Activated CD8-positive, alpha-beta memory T cell treated with anti-CD3 and anti-CD28 coated beads for 1 hour (primary cell): ENCODE measurements at places on chromosomes 4 and X.

GRCh38 chr4:41784191-41784979, 35.9 kb upstream of the PHOX2B start:
- no peak for DNase-seq

- no peak for DNase-seq
Measured at GRCh38 chrX:70916754-70917153, 8.2 kb upstream of the TEX11 start.

DNA sequence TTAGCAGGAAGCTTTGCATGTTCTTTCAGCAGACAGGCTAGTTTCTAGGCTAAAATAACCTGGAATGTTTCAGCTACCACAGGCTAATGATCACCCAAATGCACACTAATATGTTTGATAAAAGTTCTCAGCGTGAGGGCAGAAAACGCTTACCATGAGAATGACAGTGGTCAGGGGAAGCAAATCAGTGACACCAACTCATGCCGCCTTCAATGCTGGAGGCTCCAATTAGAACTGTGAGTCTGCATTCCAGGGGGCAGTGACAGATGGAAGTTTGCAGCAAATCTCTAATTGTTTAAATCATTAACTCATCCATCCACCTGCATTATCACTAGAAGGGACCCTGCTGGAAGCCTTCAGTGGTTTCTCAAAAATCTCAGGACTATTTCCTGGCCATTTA, 43.2 kb downstream of the ANOS1 start:
- no peak for DNase-seq

GRCh38 chrX:107597264-107597663, 31.0 kb upstream of the PRPS1 start:
- DNase-seq = no peak

DNA sequence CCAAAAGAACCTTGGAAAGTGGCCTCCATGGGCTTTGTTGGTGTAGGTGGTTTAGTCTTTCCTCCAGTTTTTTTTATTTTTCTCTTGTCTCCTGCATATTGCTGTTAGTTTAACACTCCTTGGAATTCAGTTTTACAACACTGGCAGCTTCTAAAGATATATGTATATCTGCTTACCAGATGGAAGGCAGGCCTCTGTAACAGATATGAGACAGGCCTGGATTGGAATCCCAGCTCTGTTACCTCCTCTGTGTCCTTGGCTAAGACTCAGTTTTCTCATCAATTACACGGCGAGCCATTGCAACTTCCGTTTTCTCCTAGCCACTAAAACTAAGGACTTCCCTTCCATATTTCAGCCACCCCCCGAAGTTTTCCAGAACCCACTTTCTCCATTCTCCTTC, 133.4 kb upstream of the SMAD1 start:
- no peak for DNase-seq

GRCh38 chrX:33194876-33195433, 16.4 kb downstream of the DMD start:
- no peak for DNase-seq

DNA sequence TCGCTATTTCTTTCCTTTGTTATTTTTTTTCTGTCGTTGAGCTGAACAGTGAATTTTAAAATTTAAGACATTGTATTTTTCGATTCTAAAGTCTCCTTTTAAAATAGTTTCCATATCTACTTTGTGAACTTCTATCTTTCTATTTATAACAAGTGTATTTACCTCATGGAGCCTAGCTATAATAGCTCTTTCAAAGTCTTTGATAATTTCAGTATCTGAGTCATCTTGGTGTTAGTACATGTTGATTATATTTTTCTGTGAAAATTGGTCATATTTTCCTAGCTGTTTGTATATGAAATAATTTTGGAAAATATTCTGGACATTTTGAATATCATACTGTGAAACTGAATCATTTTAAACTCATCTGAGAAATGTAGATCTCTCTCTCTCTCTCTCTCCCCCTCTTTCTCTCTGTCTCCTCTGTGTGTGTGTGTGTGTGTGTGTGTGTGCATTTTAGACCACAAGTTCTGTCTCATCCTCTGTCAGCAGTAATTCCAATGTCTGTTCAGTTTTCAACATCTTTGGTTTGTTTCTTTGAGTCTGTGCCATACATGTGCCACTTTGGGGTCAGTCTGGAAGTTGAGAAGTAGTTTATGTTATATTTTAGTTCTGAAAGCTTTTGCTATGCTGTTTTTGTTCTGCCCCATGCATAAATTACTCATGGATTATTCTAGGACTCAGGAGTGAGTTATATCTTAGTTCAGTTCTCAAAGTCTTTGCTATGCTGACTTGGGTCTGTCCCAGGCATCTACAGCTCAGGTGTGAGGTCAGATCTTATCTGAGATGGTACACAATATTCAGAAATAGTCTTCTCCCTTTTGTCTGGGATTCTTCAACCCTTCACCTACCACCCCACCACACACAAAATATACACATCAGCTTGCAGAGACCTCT, 366.4 kb upstream of the CASK start:
- no peak for DNase-seq

DNA sequence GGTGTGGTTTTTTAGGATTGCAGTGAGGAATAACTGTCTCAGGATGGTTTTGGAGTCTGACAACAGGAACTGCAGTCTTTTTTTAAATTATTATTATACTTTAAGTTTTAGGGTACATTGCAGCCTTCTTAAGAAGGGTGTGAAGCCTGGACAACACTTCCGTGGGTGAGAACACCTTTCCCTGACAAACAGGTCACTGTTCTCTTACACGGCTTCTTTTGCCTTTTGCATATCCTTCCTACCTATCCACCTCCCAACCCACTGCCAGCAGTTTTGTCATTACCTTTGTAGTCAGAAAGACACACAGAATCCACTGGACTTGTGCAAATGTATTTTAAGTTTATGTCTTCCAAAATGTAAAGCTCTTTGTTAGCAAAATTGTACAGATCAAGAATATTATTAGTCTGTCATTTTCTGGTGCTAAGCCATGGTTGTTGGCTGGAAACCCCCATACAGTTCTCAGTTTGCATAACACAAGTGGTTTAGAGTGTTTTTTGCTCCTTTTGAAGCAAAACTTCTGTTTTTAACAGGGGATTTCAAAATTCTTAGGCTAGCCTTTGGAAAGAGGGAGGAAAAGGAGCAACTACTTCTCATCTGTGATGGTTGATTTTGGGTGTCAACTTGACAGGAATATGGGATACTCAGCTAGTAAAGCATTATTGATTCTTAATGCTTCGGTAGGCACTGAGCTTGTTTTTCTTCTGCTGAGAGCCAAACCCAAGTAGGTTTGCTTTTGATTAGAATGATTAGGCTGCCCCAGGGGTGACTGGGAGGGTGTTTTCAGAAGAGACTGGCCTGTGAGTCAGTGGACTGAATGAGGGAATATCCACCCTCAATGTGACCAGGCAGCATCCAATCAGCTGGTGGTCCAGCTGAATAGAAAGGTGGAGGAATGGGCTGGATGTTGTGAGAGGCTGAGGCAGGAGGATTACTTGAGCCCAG, 29.4 kb upstream of the KLHL2 start:
- no peak for DNase-seq

DNA sequence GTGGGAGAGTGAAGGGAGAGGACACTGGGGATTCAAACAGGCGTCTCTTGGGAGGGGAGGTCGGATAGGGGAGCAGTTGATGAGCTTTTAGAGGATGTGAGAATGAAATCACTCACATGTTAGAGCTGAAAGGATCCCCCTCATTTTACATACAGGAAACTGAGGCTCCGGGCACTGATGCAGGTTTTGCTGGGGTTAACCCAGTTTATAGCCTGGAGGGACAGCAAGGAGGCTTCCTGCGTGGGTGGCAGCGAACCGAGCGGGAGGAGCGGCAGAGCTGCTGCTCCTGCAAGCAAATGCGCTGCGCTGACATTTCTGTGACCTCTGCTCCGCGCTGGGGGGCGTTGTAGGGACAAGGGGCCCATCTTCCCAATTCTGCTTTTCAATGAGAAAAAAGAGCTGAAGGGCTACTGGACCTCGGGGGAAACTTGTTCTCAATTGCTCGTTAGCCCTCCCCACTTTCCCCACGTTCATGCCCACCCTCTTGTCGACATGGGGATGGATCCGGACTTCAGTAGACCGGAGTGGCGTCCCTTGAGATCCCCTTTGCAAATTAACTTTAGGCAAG, 1.2 kb upstream of the NEUROG2 start:
- no peak for DNase-seq

DNA sequence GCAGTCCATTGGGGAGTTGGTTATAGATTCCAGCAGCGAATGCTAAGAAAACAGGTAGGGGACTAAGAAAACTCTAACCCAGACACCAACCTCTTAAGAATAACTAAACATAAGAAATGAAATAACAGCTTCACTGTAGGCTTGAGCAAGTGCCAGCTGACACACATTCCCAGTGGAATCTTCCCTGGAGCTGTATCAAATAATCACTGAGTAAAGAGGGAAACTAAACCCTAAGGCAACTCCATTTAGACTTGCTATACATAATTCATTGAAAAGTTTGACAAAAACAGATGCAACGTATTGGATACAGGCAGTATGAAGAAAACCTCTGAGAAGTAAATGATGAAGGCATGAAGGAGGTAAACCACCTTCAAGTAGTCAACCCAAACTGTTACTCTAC, 293.5 kb downstream of the OPHN1 start:
- no peak for DNase-seq
